ENCODE measurements at places on chromosomes 4 and X. TPM values are rescaled to one million over a fixed set of nuclear protein-coding genes. Genes with fewer than 3 reads are reported as not detected.
A peak's percentile ranks its signal among the peaks of the same experiment; 100 is the strongest.

Gene ASB9
- not detected for total RNA-seq

Gene NCAPG
- 1.2 TPM for total RNA-seq

Gene CAMK2D
- total RNA-seq: 28.6 TPM

Gene JCHAIN
- total RNA-seq: 2.8 TPM

Gene MXRA5
- total RNA-seq: not detected

Gene CENPU
- 10.4 TPM for total RNA-seq

Gene ADAM29
- total RNA-seq: not detected

Gene GAGE2A
- total RNA-seq: not detected

Gene EPHA5
- total RNA-seq: not detected

DNA sequence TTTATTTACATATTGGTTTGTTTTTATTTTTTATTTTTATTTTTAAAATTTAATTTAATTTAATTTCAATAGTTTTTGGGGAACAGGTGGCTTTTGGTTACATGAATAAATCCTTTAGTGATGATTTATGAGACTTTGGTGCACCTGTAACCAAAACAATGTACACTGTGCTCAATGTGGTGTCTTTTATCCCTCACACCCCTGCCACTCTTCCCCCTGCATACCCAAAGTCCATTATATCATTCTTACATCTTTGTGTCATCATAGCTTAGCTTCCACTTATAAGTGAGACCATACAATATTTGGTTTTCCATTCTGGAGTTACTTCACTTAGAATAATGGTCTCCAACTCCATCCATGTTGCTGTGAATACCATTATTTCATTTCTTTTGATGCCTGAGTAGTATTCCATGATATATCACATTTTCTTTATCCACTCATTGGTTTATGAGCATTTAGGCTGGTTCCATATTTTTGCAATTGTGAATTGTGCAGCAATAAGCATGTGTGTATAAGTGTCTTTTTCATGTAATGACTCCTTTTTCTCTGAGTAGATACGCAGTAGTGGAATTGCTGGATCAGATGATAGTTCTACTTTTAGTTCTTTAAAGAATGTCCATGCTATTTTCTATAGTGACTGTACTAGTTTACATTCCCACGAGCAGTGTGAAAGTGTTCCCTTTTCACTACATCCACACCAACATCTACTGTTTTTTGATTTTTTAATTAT lies 157.1 kb downstream of the CPXCR1 start:
- no peak overlapping the region for H3K27ac ChIP-seq
- no peaks in the 10 kb centered on the region for H3K27me3 ChIP-seq
- no peak for DNase-seq
- H3K36me3 ChIP-seq: no peaks in the 10 kb centered on the region

DNA sequence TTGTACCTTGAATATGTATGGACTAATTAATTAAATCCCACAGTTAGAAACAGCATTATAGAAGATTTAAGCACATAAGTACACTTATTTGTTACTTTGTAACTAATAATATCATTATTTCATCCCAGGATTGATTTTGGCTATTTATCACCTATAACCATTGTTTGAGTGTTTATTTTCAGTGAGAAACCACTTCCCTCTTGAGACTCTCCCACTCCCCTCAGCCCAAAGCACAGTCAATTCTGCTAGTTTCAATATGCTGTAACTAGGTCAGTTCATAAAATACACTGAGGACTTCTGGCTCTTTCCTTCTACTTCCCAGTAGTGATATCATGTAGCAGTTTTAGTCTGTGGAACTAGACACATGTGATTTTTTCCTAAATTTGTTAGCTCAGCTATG lies 16.3 kb downstream of the OFD1 start:
- DNase-seq: no peak
- peaks cover 2% of the 10 kb centered on the region for H3K36me3 ChIP-seq
- H3K4me3 ChIP-seq: no peak overlapping the region

GRCh38 chr4:142549726-142550463 lies 296.2 kb downstream of the INPP4B start:
- H3K36me3 ChIP-seq: peaks cover 5% of the 10 kb centered on the region
- peak overlapping the region; percentile 68 for H3K27ac ChIP-seq
- H3K27me3 ChIP-seq: no peaks in the 10 kb centered on the region
- DNase-seq: no peak

GRCh38 chr4:37446016-37446415 lies 201.5 kb downstream of the NWD2 start:
- H3K36me3 ChIP-seq: no peaks in the 10 kb centered on the region
- DNase-seq: no peak
- H3K27ac ChIP-seq: no peak overlapping the region
- H3K4me3 ChIP-seq: no peak overlapping the region

- no peak overlapping the region for H3K4me3 ChIP-seq
- H3K4me1 ChIP-seq: peaks cover 2% of the 10 kb centered on the region
- H3K27ac ChIP-seq: no peak overlapping the region
- peaks cover 4% of the 10 kb centered on the region for H3K36me3 ChIP-seq
- DNase-seq: no peak
Measured at GRCh38 chr4:143599827-143600226, 86.3 kb downstream of the SMARCA5 start.

DNA sequence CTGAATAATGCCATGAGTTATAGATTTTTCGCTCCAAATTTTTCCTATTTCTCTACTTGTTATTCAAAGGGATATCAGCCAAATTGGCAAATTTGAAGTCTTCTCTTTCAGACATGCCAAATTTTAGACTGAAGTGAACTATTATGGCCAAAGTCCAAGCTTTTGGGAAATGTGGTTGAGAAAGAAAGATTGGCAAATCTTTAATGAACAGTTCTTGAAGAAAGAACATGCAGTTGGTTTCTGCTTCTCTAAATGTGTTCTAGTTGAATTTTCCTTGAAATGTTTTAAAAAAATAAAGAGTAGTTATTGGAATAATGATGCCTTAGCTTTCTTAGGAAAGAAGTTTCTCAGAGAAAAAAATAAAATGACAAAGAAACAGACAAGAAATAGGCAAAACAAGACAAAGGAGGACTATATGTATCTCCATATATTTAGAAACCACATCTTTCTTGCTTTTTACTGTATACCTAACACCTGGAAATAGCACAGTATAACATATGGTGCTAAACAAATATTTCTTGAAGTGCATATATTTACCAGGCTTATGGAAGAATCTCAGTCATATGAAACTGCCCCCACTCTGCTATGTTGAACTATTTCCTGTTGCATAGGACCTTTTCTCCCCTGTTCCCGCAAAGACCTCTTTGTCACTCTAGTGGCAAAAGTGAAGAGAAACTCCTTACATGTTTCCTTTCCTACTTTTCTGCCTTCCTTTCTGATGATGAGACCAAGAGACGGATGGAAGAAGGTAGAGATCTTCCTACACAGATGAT lies 250.0 kb downstream of the ARHGAP24 start:
- H3K4me3 ChIP-seq: no peak overlapping the region
- no peaks in the 10 kb centered on the region for H3K36me3 ChIP-seq
- DNase-seq: no peak
- no peaks in the 10 kb centered on the region for H3K27me3 ChIP-seq
- H3K4me1 ChIP-seq: no peaks in the 10 kb centered on the region

- H3K36me3 ChIP-seq: peaks cover 3% of the 10 kb centered on the region
- H3K27me3 ChIP-seq: peaks cover 9% of the 10 kb centered on the region
- peaks cover 3% of the 10 kb centered on the region for H3K4me1 ChIP-seq
- DNase-seq: peak; percentile 41
- H3K4me3 ChIP-seq: no peak overlapping the region
Measured at GRCh38 chr4:17447675-17448298, 64.1 kb downstream of the QDPR start.

DNA sequence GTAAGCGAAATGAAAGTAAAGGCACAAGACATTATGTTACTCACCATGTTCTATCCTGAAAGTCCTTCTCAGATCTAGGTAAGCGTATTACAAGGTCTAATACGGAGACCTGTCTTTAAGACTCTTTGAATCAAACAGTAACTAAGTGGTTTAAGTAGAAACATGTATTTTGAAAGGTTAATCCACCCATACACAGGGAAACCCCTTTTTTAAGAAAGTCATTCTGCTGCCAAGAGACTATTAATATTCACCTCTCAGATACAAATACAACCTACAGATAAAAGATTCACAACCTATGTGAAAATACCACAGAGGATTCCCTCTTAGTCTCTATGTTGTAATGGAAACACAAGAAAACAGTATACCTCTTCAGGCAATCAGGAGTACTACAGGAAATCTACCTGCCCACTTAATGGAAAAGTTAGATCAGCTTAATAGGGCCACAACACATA lies 63.2 kb upstream of the TNIP3 start:
- peak overlapping the region; percentile 60 for H3K27ac ChIP-seq
- no peak for DNase-seq
- H3K4me1 ChIP-seq: peaks cover 11% of the 10 kb centered on the region
- H3K4me3 ChIP-seq: peak overlapping the region; percentile 74
- peaks cover 5% of the 10 kb centered on the region for H3K27me3 ChIP-seq

GRCh38 chrX:104324461-104325212 lies 69.9 kb upstream of the ESX1 start:
- no peaks in the 10 kb centered on the region for H3K4me1 ChIP-seq
- DNase-seq: no peak
- no peaks in the 10 kb centered on the region for H3K36me3 ChIP-seq
- H3K27ac ChIP-seq: no peak overlapping the region
- H3K4me3 ChIP-seq: no peak overlapping the region

GRCh38 chr4:18518098-18518497 lies 496.5 kb upstream of the LCORL start:
- H3K27me3 ChIP-seq: peaks cover 5% of the 10 kb centered on the region
- H3K27ac ChIP-seq: no peak overlapping the region
- no peaks in the 10 kb centered on the region for H3K4me1 ChIP-seq
- DNase-seq: no peak
- no peaks in the 10 kb centered on the region for H3K36me3 ChIP-seq

DNA sequence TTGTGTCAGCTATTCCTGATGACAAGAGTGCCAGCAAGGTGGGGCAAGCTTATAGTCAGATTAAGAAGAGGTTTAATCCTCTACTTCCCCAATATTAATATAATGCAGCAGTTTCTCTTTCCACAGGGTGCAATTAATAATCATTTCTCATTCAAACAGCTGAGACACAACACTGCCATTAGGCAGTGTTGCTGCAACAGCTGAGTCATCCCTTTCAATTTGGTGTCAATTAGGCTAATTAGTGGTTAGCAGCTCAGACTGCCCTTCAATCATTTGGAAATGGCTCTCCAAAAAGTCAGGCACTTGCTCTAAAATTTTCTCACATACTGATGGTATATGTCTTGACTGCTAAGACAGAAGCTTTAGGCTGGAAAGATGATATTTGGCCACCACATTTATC lies 265.7 kb upstream of the FAM241A start:
- no peaks in the 10 kb centered on the region for H3K4me1 ChIP-seq
- no peaks in the 10 kb centered on the region for H3K36me3 ChIP-seq
- no peak overlapping the region for H3K27ac ChIP-seq
- H3K27me3 ChIP-seq: no peaks in the 10 kb centered on the region
